ENCODE measurements at places on chromosomes 11 and 22. TPM values are rescaled to one million over a fixed set of nuclear protein-coding genes. Genes with fewer than 3 reads are reported as not detected.
A peak's percentile ranks its signal among the peaks of the same experiment; 100 is the strongest.

The LINC01488 gene
- polyA plus RNA-seq = not detected

The TBX10 gene
- not detected for polyA plus RNA-seq

The DKK3 gene
- 74.4 TPM for polyA plus RNA-seq

The ANGPTL5 gene
- polyA plus RNA-seq = 0.08 TPM

The DDTL gene
- polyA plus RNA-seq = 4.4 TPM

The ACTN3 gene
- polyA plus RNA-seq = 0.07 TPM

The BMAL1 gene
- 13.4 TPM for polyA plus RNA-seq

The UPB1 gene
- polyA plus RNA-seq = 4.5 TPM

The OR51B2 gene
- polyA plus RNA-seq = not detected

The FHIP1B gene
- polyA plus RNA-seq = 41.5 TPM

- no peak for DNase-seq
Observed at GRCh38 chr11:107856981-107857517, 1.5 kb downstream of the SLC35F2 start.

DNA sequence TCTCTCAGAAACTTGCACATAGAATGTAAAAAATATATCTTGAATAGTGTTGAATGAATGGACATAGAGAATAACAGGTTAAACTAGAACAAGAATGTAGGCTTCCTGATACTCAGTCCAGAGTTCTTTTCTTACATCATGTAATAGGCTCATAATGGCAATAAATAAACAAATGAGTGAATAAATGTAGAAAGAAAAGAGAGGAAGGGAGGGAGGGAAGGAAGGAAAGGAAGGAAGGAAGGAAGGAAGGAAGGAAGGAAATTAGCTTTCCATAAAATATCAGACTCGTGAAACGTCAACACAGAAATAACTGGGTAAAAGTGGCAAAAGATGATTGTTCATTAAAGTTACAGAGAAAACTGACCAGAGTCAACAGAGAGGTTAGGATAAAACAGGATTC lies 2001.0 kb downstream of the LRRC4C start:
- no peak for DNase-seq

DNA sequence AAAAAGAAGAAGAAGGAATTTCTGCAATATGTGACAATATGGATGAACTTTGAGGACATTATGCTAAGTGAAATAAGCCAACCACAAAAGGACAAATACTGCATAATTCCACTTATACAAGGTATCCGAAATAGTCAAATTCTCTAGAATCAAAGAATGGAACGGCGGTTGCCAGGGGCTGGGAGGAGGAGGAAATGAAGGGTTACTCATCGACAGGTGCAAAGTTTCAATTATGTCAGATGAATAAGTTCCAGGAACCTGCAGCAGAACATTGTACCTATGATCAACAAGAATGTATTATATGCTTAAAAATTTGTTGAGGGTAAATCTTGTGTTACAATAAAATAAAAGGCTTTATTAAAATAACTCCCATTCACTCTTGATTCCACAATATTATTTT lies 49.0 kb downstream of the SC5D start:
- no peak for DNase-seq

DNA sequence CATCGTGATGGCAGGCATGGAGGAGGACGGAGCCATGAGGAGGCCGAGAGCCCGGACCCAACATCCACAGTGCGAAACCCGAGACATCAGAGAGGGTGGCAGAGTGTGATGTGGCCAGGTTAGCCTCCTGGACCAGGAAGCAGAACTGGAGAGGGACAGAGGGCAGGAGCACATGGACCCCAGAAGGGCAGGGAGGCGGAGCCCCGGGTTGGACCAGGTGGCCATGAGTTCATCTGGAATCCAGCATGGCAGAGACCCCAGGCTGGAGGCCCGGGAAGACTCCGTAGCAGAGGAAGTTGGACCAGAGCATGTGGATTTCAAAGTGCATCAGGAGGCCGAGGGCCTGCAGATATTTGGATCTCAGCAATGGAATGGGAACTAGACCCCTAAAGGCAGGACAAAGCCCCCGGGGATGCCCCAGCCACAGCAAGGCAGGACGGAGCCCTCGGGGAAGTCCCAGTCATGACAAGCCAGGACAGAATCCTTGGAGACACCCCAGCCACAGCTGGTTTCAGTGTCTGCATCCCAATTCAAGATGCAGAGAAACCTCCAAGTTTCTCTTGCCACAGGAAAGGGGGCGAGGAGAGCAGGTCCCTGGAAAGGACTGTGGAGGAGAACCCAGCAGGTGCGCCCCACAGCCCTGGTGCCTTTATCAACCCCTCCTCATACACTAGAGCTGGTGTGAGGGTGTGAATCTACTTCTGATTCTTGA lies 1393.4 kb downstream of the BRD1 start:
- no peak for DNase-seq

GRCh38 chr11:72327606-72328005 lies 83.6 kb upstream of the PHOX2A start:
- no peak for DNase-seq

DNA sequence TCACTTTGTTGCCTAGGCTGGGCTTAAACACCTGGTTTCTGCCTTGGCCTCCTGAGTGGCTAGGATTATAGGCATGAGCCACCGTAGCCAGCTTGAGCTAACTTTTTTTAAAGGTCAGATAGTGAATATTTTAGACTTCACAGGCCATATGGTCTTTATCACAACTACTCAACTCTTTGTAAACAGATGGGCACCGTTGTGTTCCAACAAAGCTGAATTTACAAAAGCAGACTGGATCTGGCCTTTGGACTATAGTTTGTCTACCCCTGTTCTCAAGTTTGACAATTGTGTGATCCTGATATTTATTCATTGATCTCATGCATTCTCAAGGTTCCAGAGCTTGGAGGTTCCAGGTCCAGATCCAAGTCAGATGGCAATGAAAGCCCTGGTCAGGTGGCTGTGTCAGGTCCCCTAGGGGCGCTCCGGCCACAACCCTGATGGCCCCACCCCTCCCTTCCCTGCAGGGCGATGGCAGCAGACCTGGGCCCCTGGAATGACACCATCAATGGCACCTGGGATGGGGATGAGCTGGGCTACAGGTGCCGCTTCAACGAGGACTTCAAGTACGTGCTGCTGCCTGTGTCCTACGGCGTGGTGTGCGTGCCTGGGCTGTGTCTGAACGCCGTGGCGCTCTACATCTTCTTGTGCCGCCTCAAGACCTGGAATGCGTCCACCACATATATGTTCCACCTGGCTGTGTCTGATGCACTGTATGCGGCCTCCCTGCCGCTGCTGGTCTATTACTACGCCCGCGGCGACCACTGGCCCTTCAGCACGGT lies 15.8 kb downstream of the P2RY2 start:
- DNase-seq = peak; percentile 84

DNA sequence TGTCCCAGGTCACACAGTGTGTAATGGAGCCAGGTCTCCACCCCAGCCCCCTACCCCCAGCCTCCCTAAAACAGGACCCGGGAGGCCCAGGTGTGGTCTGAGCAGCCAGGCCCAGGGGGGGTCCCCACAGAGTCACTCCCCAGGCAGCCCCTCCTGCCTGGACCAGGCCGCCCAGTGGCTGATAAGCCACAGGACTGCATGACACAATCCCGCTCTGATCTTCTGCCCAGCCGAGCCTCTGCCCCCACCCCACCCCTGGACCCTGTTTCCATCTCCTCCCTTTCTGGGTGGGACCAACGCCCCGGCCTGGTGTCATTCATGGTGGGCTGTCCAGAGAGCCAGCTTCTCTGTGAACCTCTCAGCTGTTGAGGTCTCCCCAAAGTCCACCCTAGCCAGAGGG lies 7.8 kb upstream of the LIF start:
- peak; percentile 70 for DNase-seq

DNA sequence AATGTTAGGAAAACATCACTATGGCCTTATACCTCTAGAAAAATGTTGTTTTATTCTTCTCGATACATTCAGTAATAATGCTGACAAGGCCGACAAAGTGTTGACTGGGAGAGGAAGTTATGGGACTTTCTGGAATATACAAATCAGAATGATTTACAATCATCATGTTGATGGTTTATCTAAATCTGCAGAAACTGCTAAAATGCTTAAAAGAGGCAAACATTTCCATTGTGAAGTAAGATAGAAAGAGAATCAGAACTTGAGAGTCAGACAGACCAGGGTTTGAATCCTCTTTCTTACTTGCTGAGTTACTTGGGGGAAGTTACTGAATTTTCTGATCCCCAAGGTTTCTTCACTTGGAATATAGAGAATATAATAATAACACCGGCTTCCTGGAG lies 89.4 kb downstream of the CD44 start:
- DNase-seq = no peak

- no peak for DNase-seq
Observed at GRCh38 chr22:27719535-27720227, 81.9 kb downstream of the MN1 start.

DNA sequence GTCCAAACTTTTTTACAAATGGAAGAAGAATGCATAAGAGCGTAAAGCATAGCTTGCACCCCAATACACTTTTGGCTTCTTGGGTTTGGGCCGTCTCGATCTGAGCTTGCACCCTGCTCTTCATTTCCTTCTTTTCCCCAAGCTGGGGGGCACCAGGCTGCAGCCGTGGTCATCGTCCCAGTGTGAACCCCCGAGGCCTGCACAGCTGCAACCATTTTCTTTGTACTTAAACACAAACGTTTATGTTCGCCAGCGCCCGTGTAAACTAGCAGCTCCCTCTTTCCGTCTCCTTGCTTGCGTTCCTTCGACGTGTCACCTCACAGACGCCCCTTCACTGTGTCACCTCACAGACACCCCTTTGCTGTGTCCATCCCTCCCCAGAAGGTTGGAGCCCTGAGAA lies 10.1 kb downstream of the KRTAP5-5 start:
- no peak for DNase-seq

GRCh38 chr22:20639343-20639742 lies 131.9 kb downstream of the MED15 start:
- no peak for DNase-seq

GRCh38 chr11:72436661-72437060 lies 2.3 kb upstream of the CLPB start:
- DNase-seq = no peak

- no peak for DNase-seq
Observed at GRCh38 chr11:59678813-59679165, 10.0 kb upstream of the PATL1 start.

GRCh38 chr22:25654676-25655075 lies 87.3 kb upstream of the MYO18B start:
- DNase-seq = no peak

DNA sequence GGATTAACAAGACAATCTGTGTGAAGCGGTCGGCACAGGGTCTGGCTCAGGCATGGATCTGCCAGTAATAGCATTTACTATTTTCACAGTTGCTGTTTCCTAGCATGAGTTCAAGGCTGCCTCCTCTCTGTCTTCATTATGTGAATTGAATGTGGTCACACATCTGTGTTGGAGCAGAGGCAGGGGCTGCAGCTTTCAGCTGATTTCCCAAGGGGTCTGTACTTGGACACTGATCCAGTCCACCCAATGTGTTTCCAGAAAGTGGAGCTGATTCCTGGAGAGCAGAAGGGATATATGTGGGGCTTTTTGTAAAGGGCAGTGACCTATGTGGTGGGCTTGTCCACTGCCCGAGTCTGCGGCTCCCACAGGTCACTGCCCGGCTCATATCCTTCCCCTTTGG lies 3.5 kb upstream of the CELSR1 start:
- no peak for DNase-seq

DNA sequence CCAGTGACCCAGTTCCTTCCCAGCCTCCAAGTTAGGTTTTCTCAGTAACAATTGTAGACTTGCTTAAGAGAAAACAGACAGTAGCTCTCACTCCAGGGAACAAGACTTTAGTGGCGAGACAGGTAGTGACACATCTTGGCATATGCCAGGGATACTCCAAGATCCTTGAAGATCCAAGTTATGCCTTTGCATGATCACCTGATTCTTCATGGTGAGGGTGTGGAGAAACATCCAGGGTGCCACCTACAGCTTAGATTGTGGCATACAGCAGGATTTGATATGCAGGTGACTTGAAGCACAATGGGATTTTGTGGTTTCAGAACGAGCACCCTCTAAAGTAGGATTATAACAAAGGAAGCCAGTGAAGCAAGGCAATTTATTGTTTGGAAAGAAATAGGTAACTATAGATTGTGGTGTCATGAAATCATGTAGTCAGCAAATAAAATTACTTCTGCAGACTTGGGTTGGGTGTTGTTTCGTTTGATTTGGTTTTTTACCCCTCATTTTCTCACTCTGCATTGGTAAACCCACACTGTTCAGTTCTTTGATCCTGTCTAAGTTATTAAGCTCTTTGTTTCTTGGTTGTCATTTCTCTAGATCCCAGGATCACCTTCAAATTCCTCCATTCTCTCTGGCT lies 9.2 kb downstream of the POU2AF3 start:
- no peak for DNase-seq

DNA sequence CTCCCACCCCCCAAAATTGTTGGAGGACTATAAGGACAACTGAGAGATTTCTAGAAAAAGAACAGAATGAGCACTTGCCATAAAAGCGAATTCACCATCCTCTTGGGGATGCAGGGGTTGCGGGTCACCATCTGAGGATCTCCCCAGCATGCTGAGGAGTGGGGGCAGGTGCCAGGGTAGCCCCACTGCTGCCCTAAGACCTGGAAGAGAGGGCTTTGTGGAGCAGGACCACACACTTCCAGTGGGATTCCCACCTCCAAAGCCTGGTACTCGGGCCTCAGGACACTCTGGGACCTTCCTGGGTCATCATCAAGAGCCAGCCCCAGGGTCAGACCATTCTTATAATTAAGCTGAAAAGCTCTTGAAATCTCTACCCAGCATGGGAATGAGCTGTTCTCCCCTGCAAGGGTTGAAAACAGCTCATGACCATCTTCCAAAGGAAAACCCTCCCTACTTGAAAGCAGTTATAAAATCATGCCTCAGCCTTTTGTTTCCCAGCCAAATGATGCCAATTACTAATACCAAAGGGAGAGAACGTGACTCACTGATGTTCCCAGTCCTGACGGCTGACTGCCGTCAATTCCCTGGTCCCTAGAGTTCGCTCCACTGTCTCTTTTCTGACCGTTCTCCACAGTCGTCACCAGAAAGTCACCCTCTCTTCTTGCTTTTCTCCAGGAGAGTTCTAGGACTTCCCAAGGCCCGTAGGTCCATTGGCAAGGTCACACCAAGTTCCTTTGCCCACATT lies 76.8 kb upstream of the CREB3L1 start:
- DNase-seq = no peak

GRCh38 chr22:26681395-26681821 lies 24.0 kb downstream of the MIAT start:
- DNase-seq = peak; percentile 56

DNA sequence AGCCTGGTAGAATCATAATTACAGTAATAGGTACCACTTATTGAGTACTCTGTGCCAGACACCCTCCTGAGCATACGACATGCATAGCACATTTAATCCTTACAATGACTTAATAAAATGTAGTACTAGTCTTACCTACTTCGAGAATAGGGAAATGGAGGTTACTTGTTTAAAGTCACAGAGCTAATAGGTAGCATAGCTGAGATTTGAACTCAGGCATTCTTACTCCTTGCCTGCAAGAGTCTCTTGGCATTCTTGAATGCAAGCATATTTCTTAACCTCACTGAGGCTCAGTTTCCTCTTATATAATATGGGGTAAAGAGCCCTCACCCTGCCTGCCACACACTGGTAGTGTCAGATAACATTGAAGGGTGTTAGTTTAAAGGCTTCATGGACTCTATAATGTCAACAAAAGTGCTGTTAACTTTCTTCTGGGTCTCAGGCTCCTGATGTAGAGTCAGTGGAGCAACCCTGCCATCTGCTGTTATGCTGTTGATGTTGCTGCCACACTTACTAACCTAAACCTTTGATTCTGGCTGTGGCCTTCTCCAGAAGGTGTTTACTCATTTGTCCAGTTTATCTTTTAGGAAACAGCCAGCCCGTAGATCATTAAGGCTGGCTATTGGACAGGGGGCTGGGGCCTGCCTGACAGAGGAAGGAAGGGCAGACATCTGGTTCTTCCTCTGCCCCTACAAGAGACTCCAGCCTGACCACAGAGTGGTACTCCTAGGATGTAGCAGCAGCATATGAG lies 18.9 kb downstream of the LIMK2 start:
- peak; percentile 76 for DNase-seq

GRCh38 chr11:794013-794765 lies 3.9 kb downstream of the SLC25A22 start:
- no peak for DNase-seq
